ENCODE measurements at places on chromosomes 3 and 15. TPM values are rescaled to one million over a fixed set of nuclear protein-coding genes. Genes with fewer than 3 reads are reported as not detected.

DNA sequence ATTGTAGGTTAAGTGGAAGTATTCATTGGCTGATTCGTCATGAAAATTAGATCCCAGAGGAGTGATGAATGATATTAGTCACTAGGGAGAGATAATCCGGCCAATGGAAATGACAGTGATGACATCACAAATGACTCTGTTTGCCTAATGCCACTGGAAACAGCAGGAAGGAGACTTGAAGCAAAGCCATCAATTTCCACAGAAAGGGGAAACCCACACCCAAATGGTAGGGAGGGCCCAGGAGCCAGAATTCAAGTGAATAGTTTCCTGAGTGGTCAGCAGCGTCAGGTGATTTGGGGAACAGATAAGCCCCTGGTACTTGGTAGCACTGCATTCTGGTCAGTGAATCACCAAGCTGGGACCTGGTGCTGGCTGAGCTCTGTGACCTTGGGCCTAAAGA, 3.3 kb upstream of the ADAMTS9 start:
- no peak overlapping the region for H3K4me3 ChIP-seq
- H3K36me3 ChIP-seq, result no peaks in the 10 kb centered on the region
- H3K4me1 ChIP-seq, result peaks cover 3% of the 10 kb centered on the region
- H3K27me3 ChIP-seq, result peaks cover 29% of the 10 kb centered on the region

DNA sequence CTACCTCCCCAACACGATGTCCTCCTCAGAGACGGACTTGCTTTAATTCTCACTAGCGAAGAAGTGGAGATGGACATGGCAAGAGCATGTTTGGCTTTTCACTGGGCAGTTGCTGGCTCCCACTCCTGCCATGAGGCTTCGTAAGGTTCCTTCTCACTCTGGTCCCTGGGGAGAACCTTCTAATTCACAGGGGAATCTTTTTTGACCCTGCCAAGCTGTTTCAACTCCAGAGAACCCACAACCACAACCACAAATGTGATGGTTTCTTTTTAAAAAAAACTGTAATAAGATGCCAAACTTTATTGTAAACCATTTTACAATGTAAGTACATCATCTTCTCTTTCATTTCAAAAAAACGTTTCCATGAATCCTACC, 1.6 kb upstream of the MUSTN1 start:
- H3K4me1 ChIP-seq, result peaks cover 23% of the 10 kb centered on the region
- H3K27ac ChIP-seq, result no peak overlapping the region
- H3K36me3 ChIP-seq, result peaks cover 2% of the 10 kb centered on the region
- no peak for DNase-seq
- no peak overlapping the region for H3K4me3 ChIP-seq
- H3K27me3 ChIP-seq, result no peaks in the 10 kb centered on the region

DNA sequence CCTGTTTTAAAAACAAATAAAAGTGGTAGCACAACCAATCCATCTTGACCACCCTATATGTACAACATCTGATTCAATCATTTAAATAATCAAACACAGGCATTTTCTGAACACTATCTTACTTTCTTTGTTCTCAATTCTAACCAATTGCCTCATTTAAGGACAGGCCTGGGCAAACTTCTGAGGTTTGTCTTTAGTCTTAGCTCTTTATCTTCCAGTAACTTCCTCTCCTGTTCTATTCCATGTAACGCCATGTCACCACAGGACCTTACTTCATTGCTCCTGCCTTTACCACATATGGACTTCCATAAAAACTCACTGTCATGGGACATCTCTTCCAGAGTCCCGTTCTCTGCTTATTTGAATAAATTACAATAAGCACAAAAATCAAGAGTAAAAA, 14.9 kb downstream of the HDGFL3 start:
- H3K4me1 ChIP-seq, result no peaks in the 10 kb centered on the region
- H3K4me3 ChIP-seq, result no peak overlapping the region
- no peak for DNase-seq
- no peaks in the 10 kb centered on the region for H3K36me3 ChIP-seq

The RPUSD3 gene
- 81.5 TPM for total RNA-seq

- no peak for DNase-seq
- H3K27me3 ChIP-seq, result peaks cover 3% of the 10 kb centered on the region
- H3K36me3 ChIP-seq, result no peaks in the 10 kb centered on the region
- H3K4me3 ChIP-seq, result no peak overlapping the region
Measured at GRCh38 chr3:120567370-120568201, 28.6 kb upstream of the NDUFB4 start.

DNA sequence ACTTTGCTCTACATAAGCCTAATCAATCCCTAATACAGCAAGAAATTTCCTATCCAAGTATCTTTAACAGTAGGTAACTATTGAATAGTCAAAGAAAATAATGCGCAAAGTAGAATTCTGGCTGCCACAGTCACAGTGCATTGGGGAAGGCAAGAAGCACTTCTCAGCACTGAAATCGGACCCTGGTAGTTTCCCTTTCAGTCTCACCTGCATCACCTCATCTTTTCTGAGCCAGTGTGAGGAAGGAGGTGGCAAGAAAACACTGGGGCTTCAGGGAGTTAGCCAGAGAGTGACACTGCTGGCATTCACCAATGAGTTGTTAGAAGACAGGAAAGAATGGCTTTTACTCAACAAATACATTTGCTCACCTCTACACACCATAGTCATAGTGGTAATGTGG, 8.3 kb downstream of the TRIM42 start:
- H3K4me1 ChIP-seq, result no peaks in the 10 kb centered on the region
- H3K36me3 ChIP-seq, result no peaks in the 10 kb centered on the region
- no peak overlapping the region for H3K27ac ChIP-seq
- H3K27me3 ChIP-seq, result no peaks in the 10 kb centered on the region
- no peak overlapping the region for H3K4me3 ChIP-seq

DNA sequence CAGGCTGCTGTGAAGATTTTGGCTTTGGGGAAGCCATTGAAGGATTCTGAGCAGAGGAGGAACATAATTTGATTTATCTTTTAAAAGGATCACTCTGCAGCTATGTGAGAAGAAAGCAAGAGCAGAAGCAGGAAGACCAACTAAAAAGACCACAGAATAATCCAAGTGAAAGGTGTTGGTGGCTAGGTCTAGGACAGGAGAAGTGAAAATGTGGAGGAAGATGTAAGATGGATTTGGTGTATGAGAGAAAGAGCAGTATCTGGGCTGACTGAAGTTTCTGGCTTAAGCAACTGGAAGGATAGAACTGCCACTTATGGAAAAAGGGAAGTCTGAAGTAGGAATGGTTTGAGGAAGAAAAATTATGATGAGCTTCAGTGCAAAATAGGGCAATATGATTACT, 62.0 kb downstream of the SFMBT1 start:
- H3K4me3 ChIP-seq, result peak overlapping the region; percentile 55
- H3K27ac ChIP-seq, result peak overlapping the region; percentile 95
- peaks cover 2% of the 10 kb centered on the region for H3K36me3 ChIP-seq

GRCh38 chr3:5560199-5560598, 372.7 kb downstream of the EDEM1 start:
- H3K36me3 ChIP-seq, result no peaks in the 10 kb centered on the region
- peaks cover 2% of the 10 kb centered on the region for H3K27me3 ChIP-seq
- no peak overlapping the region for H3K4me3 ChIP-seq
- no peak overlapping the region for H3K27ac ChIP-seq
- no peaks in the 10 kb centered on the region for H3K4me1 ChIP-seq

DNA sequence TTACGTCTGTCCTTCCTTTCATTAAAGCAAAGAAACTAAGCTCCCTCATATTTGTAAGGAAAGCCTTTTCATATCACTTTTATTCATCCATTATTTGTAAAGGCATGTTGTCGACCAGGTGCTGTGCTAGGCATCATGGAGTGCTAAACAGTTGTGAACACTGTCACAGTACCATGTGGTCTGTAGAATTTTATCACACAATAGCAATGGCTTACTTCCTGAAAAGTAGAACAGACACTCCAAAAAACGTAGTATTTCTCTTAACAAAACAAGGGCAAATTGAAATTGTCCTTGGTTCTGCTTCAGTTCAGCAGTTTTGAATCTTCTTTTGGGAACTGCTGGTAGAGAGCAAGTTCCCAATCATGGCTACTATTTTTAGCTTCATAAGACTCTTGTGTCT, 63.3 kb downstream of the RBMS3 start:
- DNase-seq, result no peak
- no peaks in the 10 kb centered on the region for H3K27me3 ChIP-seq
- H3K36me3 ChIP-seq, result no peaks in the 10 kb centered on the region
- H3K27ac ChIP-seq, result no peak overlapping the region
- H3K4me3 ChIP-seq, result no peak overlapping the region

Measured in activated CD4-positive, alpha-beta T cell treated with anti-CD3 and anti-CD28 coated beads for 36 hours (primary cell).